NCI-H460 (cell line): ENCODE measurements at places on chromosomes 3 and 15. TPM values are rescaled to one million over a fixed set of nuclear protein-coding genes. Genes with fewer than 3 reads are reported as not detected.

DNA sequence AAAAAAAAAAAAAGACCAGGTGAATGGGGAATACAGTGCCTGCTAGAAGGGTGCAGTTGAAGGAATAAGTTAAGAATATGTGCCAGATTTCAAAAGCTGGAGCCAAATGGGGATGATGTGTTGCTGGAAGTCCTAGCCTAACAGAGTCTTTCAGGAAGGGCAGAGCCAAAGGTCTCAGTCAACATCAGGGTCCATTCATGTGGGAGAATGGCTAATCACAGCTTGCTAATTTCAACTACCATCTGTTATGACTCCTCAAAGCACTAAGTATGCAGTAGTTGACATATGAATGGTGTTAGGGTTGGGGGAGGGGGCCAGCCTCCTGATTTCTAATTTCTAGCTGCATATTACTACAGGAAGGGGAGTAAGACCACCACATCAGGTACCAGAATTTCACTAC is 4.4 kb downstream of the ZBTB38 start:
- no peak for DNase-seq

DNA sequence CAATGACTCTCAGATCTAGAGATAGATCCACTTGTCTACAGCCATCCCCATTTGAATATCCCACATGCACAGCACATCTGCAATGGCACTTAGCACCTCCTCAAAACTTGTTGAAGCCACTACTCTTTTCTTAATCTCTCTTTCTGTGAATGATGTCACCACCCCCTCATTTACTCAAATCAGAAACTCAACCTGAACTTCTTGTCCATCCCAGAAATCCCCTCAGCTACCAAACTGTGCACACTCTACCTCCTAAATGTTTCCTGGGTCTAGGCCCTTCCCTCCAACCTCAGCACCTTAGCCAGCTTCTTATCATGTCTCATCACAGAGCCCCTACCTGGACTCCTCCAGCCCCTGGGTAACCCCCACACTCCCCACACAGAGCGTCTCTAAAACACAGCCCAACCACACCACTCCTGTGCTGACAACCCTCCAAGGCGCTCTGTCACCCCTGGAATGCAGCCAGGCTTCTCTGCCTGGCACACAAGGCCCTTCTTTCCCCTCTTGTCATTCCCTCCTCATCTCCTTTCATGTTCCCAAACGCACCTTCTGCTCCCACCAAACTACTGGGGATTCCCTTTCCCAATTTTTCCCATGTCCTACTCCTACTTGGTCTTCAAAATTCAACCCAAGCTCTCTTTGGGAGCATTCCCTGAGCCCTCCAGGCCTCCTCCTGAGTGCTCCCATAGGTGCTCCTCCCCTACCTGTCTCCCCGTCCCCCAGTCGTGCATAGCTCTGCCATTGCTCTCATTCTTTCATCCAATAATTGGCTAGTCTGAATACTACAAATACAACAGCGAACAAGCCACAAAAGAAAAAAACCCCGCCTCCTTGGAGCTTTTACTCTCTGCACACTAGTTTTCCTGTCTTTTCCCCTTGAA is 39.8 kb upstream of the ZBTB38 start:
- no peak for DNase-seq

- no peak for DNase-seq
Observed at GRCh38 chr3:174431717-174432116, 427.4 kb upstream of the NAALADL2 start.

- DNase-seq: no peak
Observed at GRCh38 chr3:23644676-23645075, 161.1 kb upstream of the UBE2E1 start.

The AKAP13 gene
- total RNA-seq: 24.5 and 31.4 TPM in 2 replicates

The CCRL2 gene
- not detected in 2 replicates for total RNA-seq
